Cortex of kidney (tissue), 1 donor: ENCODE measurements at places on chromosomes 7 and 10.

- no peak for DNase-seq
Measured at GRCh38 chr10:126013489-126014281, 117.3 kb downstream of the FANK1 start.

DNA sequence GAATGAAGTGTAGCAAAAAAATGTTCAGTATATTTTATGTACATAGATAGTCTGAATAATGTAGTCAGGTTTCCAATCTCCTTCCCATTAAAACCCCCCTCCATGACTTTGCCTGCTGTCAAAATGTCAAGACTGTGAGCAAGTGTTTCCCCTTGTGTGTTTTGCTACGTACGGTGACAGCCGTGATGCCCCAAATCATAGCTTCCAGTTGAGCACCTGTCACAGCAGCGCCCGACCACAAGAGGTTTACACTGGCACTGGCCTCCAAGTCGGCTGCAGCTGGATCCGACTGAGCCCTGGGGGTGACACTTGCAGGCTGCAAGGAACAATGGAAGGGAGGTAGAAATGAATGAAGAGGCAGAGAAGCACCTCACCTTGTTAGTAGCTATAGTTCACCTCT lies 62.3 kb downstream of the LAMB4 start:
- DNase-seq = no peak

- no peak for DNase-seq
Measured at GRCh38 chr7:135741905-135742304, 6.7 kb downstream of the FAM180A start.

DNA sequence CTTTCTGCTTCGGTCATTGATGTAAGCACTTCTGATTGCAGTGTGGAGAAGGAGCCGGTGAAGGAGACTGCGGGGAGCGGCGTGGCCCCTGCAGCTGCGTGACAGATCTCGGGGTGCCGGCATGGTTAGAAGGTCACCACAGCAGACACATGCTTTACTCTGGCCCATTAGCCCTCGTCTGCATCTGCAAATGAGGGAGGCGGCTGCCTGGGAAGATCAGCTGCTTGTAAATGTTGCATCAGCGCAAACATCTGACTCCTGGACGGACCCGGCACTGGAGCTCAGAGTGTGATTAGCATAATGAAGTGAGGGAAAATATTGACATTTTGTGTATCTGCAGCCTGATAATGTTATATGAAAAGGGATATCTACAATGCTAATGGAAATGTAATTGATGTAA lies 30.5 kb upstream of the MNX1 start:
- DNase-seq = no peak

GRCh38 chr10:102283488-102283887 lies 38.2 kb downstream of the GBF1 start:
- no peak for DNase-seq

GRCh38 chr7:117863618-117864017 lies 9.6 kb downstream of the CTTNBP2 start:
- no peak for DNase-seq

DNA sequence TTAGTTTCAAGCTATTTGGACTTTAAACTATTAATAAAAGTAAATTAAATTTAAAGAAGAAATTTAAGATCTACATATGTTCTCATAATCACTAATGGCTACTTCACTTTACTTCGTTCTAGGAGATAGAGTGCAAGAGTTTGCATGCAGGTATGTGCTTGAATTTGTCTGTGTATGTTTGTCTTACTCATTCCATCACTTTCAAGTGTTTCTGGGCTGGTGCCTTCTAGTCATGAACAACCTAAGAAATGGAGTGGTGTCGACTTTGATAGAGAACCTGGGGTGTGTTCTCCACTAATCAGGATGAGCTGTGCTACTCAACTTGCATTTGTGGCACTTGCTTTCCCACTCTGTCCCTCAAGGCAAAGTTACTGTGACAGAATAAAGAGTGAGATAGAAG lies 169.9 kb downstream of the KCND2 start:
- no peak for DNase-seq

GRCh38 chr10:121497513-121498470 lies 100.5 kb downstream of the FGFR2 start:
- DNase-seq = no peak

GRCh38 chr10:59589796-59590195 lies 119.9 kb downstream of the SLC16A9 start:
- DNase-seq = no peak

GRCh38 chr7:24951441-24951980 lies 28.5 kb downstream of the OSBPL3 start:
- no peak for DNase-seq

- DNase-seq = no peak
Measured at GRCh38 chr7:132475669-132476116, 100.6 kb downstream of the PLXNA4 start.

GRCh38 chr10:116787053-116787659 lies 44.8 kb upstream of the HSPA12A start:
- DNase-seq = no peak

DNA sequence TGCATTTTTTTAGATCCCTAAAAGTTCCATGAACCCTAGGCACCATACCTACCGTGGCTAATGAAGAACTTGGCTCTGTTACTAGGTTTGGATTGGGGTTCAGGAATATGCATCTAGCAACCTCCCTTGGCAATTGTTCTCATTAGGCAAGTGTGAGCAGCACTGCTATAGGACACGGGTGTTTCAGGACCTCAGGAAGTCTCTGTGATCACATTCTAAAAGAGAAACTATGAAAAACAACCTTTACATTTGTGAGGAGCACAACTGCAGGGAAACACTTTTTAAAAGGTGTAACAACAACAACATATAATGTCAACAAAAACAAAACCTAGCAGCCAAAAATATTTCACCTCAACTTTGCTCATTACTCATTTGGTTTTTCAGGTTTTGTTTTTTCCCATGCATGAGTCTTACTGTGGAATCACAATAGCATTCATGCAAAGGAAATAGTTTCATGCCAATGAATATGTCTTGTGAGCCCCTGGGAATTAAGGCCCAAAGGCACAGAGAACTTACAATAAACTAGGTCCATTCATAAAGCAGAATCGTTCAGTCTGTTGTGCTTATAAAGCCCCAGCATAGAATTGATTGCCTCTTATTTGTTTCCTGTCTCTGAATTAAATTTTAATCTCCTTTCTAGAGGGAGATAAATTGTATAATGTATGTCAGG lies 255.7 kb upstream of the DGKB start:
- DNase-seq = no peak

GRCh38 chr7:150586068-150586784 lies 19.0 kb downstream of the GIMAP4 start:
- DNase-seq = no peak

DNA sequence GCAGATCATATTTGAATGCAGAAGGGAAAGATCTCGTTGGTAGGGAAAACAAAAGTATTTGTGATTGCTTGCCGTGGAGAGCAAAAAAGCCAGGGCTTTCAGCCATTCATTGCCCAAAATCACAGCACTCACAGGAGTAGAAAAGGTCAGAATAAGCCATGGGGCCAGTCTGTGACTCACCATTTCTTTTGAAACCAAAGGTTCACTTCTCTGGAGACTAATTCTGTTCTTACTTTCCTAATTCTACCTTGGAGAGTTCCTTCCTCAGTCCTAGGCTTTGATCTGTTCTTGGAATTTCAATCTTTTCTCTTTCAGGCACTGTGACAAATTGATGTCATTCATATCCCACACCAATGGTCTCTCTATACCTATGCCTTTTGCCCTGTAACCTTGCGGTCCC lies 54.1 kb upstream of the FAM180A start:
- DNase-seq = no peak

GRCh38 chr10:11886851-11887250 lies 63.7 kb downstream of the PROSER2 start:
- no peak for DNase-seq

- DNase-seq = no peak
Measured at GRCh38 chr10:60362461-60362860, 27.2 kb downstream of the ANK3 start.

DNA sequence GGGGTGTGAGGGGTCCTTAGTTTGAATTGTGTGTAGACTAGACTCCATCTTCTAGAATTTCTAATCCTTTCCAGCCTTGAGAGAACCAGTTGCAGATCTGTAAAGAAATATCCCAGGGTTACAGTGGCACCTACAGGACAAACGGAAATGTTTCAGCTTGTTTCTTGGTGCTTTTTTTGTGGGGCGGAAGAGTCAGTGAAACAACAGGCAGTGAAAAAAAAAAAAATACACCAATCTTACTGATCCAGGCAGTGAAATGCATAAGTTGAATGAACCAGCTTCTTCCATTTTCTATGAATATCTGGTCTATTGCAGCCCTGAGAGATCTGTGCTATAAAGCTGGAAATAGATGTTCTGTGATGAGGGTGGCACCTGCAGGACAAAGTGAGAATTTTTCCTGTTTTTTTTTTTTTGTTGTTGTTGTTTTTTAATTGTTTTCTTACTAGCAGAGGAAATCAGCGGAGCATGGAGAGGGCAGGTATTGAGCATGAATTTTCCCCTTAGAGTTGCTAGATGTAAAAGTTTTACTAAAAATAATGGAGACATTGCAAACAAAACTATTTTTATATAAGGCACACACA lies 81.9 kb upstream of the DYNC1I1 start:
- no peak for DNase-seq

DNA sequence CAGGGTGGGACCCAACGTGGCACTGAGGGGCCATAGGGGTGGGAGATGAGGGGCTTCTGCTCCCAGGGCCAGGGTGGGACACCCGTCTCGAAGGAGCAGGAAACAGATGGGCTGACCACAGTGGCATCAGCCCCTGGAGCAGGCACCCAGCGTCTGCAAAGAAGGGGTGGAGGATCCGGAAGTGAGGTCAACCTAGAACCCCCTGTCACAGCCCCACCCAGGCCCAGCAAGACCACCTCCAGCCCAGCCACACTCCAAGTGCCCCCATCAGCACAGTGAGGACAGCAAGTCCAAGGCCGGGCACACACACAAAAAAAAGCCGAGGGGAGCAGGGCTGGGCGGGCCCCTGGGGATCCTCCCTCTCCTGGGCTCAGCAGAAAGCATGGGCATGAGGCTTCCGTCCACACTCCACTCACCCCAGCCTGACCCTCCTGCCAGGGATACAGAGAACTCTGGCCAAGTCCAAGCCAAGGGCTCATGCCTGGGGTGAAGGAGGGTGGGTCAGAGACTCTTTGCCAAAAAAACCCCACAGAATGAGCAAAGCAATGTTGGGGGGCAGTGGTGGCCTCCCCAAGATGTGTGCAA lies 111.0 kb downstream of the FOXL3 start:
- DNase-seq = no peak
